Activated CD4-positive, alpha-beta T cell treated with anti-CD3 and anti-CD28 coated beads, Interleukin-2, amount 50 U/mL, for 48 hours (primary cell): ENCODE measurements at places on chromosomes 16 and 17.

GRCh38 chr17:33978889-33979288, 276.2 kb upstream of the CCL2 start:
- no peak for DNase-seq

- no peak for DNase-seq
Measured at GRCh38 chr16:83929811-83930555, 23.1 kb upstream of the OSGIN1 start.

DNA sequence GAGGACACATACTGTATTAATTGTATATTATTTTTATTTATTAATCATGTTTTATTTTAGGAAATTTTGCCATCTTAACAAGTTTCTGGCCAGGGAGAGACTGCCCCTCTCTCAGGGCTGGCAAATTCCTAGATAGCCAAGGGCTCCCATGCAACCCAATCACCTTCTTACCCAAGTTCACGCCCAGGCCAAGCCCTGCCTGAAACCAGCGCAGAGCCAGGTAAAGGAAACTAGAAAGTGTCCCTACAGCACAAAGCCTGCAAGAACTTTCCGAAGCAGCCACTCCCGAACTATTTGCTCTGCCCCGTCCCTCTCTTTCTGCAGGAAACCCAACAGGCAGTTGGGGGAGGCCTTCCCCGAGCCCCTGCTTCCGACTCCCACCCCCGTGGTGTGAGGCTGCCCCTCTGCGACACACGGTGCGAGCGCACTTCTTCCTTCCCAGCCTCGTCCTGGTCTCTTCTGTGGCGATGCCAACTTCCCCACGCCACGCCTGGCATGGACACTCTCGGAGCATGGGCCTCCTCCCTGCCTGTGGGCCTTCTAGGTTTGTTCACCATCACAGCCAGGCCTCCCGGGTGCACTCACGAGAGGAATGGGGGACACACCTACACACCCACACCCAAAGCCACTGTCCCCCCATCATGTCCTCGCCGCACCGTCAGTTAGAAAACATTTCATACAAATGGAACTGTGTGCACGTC, 100.4 kb downstream of the ZNF778 start:
- DNase-seq, result no peak

GRCh38 chr16:69893106-69893505, 58.0 kb upstream of the CLEC18A start:
- DNase-seq, result no peak

DNA sequence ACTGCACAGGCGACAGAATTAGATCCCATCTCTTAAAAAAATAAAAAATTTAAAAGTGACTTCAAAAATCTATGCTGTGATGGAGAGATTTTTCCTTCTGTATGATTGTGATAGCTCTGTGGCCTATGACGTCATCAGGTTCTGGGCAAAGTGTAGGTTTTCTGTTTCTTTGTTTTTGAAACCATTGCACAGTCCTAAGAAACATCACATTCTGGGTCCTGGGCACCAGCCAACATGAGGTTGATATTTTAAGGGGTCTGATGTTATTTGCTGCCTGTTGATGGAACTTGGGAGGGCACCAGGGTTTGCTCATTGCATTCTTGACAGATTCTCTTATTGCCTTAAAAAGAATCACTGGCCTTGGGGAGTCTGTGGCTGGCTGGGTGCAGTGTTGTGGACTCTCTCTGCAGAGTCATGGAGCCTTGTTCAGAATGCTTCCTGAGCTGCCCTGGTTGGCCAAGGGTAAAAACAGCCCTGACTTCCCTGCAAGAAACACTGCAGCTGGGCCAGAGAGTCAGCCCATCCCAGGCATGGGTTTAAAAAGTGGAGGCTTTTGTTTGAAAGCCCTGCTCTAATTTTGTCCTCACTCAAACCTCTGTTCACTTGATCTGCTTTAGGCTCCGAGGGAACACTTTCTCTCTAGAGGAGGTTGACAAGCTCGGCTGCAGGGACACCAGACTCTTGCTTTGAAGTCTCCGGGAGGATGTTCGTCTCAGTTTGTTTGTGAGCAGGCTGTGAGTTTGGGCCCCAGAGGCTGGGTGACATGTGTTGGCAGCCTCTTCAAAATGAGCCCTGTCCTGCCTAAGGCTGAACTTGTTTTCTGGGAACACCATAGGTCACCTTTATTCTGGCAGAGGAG, 10.5 kb upstream of the CYLD start:
- no peak for DNase-seq

DNA sequence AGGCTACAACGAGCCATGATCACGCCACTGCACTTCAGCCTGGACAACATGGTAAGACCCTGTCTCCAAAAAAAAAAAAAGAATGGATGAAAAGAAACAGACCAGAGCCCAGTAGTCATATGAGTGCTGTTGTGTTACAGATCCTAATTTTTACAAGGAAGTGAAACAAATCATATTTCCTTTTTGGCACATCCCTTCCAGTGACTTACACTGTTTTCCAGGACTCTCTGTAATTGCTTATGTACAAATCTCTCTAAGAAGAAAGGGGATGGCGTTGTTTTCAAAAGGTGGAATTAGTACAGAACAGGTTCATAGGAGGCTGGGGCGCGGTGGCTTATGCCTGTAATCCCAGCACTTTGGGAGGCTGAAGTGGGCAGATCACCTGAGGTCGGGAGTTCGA, 19.8 kb upstream of the ZNF594 start:
- no peak for DNase-seq

GRCh38 chr17:72598695-72599094, 477.9 kb downstream of the SOX9 start:
- DNase-seq, result no peak

GRCh38 chr16:10799736-10800135, 18.9 kb downstream of the TVP23A start:
- no peak for DNase-seq

GRCh38 chr16:3264137-3265036, 8.0 kb upstream of the MEFV start:
- DNase-seq, result peak; percentile 99

GRCh38 chr16:89217388-89218191, at the start of gene ZNF778:
Gene ZNF778, plus strand, starts transcription at chr16:89217703. Its CDS starts 3,425 bp downstream, at chr16:89221128.
- peak; percentile 76 for DNase-seq

DNA sequence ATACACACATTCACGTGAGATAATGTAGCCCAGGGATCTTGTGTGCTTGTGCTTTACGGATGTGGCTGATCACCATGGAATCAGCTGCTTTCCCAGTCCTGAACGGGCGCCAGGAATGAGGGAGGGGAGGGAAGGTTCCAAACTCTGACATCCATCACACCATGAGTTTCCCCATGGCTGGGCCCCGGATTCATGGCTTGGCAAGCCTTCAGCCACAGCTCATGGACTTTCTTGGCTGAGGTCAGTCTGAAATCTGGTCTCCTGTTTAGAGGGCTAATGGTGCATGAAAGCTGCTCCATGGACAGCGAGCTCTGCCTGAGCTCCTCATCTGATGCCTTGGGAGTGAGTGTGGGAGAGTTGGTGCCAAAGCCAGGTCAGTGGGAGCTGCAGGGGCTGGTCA, 767.6 kb upstream of the EEF2KMT start:
- DNase-seq, result no peak

DNA sequence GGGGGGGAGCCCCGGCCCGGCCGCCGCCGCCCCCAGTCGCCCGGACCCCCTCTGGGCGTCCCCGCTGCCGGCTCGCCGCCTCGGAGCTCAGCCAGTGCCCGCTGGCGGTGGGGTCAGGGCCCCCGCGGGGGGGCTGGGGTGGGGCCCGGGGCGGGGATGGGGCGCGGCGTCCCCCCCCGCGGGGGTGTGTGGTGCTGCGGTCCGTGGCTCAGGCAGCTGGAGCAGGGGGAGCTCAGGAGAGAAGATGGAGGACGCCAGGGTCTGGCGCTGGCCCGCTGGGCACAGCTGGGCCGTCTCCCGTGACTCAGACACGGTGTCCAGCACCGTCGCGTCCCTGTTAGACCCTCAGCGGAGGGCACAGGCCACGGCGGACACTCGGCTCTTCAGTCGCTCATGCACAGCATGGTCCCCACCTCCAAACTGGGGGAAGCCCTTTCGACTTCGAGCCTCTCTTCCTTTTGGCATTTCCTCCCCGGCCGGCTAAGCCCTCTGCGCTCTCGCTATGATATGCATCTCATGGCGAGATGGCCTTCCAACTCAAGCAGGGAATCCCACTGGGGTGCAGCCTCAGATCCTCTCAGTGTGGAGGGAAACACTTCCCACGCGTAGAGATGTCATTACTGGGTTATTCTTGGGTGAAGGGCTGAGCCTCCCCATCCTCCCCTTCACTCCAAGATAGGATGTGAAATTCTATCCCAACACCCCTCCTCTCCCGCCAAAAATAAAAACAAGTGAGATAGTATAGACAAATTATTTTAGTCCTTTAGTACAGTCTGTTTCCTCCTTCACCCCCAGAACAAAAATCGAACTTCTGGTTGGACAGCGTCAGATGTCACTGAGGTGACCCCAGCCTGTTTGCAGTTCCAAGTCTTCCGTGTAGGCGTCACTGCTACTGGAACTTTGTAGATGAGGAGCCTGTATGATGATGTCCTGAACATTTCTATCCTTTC, 522 bp upstream of the VEZF1 start:
- DNase-seq, result peak; percentile 63

GRCh38 chr17:79834565-79835469, 4.4 kb downstream of the CBX4 start:
- no peak for DNase-seq

GRCh38 chr16:63981639-63982038, 1140.2 kb downstream of the CDH11 start:
- DNase-seq, result no peak

DNA sequence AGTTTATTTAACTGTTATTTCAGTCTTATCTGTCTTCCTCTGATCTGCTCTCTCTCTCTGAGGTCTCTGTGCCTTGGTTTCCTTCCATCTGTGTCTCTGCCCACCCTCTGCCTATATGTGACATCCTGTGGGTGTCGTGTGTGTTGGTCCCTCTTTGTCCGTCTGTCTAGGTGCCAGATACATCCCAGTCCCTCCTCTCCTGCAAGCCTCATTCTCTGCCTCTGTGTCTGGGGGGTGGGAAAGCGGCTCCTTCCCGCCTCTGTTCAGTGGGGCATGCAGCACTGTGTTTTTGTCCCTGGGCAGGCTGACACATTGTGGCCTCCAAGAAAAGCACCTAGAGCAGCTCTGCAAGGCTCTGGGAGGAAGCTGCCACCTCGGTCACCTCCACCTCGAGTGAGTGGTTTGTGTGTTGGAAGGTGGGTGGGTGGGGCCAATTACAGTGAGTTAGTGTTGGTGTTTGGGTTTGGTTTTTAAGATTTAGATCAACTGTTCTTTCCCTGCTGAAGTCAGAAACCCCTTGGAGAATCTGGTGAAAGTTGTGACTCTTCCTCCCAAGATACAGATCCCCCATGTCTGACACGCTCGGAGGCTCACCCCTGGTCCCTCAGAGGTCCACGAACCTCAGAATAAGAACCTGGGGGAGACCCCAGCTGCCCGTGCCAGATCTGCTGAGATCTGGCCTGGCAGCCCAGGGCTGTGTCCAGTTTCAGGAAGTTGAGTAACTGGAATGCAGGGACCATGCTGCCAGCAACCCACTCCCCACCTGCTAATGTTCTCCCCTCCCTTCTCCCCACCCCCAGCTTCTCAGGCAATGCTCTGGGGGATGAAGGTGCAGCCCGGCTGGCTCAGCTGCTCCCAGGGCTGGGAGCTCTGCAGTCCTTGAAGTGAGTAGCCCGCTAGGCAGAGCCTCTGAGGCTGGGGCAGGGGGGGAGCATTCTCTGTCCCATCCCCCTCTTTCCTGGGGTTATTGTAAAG, 50.9 kb upstream of the CPNE2 start:
- peak; percentile 92 for DNase-seq

DNA sequence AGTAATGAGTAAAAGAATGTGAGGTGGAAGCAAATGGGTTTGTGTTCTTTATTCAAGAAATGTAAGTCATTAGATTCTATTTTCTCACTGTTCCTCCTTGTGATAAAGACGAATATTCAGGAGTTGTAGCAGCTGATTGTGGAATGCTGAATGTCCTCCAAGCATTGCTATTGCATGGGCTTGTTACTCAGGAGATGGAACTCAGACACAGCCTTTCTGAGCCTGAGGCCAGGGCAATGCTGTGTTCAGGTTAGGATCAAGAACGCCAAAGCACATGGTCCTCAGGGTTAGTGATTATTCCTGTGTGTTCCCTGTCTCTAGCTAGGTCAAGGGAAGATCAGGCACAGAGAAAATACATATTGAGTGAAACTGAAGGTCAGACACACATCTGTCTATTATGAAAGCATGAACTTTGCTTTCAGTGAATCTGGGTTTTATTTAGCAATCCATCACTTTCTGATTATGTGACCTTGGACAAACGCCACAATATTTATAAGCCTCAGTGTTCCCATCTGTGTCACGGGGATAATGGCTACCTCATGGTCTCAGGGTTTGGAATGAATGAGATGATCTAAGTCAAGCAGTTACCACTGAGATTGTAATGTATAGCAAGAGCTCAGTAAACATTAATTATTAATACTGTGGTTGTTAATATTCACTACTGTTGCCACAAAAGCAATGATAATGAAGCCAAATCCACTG, 426.8 kb upstream of the DYNLRB2 start:
- DNase-seq, result no peak

DNA sequence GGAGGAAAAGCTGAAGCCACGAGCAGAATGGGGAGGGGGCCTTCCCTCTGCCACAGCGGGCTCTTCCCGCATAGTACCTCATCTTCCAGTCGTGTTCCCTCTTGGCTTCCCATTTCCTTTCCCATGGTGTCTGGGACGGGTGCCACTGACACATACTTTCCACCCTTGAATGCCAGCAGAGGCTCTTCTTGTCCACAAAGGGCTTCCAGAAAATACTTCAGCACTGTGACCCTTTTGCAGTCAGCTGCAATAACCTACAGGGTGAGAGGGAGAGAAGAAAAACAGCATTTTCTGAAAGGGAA, 30.7 kb downstream of the HIC1 start:
- DNase-seq, result no peak

DNA sequence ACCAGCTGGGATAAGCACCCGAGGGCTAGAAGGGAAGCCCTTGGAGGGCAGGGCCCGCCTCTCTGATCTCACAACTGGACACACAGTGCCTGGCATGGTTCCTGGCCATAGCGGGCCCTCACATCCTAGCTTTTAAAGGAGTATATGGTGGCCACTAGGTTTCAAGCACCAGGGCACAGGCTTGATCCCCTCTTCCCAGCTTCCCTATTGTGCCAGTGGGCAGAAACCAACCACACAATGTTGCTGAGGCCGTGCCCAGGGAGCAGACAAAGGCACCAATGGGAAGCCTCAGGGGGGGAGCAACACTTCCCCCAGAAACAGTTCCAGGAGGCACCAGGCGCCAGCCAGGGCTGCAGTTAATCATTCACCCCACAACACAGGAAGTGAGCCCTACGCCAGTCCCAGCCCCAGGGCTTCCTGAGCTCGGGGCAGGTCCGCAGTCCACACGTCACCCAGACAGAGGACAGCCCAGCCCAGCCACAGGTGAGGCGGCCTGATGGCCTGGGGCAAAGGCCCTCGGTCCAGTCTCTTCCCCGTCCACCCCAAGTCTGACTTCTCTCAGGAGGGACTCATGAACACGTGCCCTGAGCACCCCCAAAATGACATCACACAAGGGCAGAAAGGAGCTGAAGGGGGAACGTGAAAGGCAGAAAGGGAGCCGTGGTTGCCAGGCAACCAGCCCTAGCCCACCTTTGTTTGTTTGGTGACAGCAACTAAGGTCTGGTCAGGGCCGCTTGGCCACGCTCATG, 12.8 kb downstream of the SMIM5 start:
- no peak for DNase-seq

DNA sequence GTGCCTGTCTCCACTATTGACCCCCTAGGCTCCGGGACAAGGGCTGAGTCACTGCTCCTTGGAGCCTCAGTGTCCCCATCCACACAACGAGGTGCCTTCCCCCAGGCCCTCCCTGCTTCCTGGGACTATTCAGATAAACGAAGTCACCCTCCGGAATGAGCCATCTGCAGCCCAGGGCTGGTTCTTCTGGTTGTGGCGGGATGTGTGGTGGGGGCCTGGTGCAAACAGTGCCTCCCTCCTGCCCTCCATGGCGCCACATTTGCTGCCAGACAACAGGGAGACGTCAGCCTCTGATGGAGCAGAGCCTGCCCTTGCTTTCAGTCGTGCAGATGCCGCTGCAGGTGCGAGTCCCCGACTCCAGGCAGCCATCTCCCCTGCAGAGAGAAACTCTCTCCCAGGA, 5.1 kb upstream of the KRT16 start:
- DNase-seq, result no peak
